Activated CD4-positive, alpha-beta T cell treated with anti-CD3 and anti-CD28 coated beads, Interleukin-2, amount 50 U/mL, for 24 hours (primary cell): ENCODE measurements at places on chromosomes 16 and 17.
A peak's percentile ranks its signal among the peaks of the same experiment; 100 is the strongest.

DNA sequence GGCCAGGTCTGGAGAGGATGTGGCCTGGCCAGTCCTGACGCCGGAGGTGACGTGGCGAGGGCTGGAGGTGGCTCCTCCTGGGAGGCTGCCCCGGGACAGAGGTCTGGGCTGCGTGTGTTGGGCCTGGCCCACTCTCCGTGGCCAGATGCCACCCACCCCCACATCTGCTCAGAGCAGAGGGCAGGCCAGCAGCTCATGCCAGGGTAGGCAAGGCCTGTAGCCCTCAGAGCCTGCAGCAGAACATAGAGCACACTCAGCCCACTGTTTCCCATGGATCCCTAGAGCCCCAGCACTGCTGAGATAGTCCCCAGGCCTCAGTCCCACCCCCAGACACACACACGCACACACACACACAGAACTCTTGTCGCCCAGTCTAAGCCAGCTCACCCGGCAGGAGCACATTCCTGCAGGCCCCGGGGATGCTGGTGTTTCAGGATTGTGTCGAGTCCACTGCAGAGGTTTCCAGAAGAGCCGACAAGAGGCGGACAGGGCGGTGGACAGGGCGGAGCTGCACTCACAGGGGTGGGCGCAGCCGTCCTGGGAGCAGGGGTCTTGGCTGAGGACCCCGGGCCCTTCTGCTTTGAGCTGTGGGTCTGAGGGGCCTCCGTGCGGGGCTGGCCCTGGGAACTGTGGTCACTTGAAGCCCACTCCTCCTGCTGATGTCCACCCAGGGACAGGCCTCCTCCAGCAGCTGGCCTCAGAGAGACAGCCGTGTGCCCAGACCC is 33.4 kb downstream of the SOX8 start:
- DNase-seq, result no peak

- no peak for DNase-seq
Measured at GRCh38 chr17:42797067-42798007, 1.2 kb downstream of the COA3 start.

- no peak for DNase-seq
Measured at GRCh38 chr16:87145181-87146176, 171.7 kb downstream of the C16orf95 start.

GRCh38 chr17:59004338-59005111 is 102.2 kb downstream of the TRIM37 start:
- DNase-seq, result peak; percentile 38

GRCh38 chr17:2292100-2292499 is 11.5 kb downstream of the SMG6 start:
- no peak for DNase-seq

DNA sequence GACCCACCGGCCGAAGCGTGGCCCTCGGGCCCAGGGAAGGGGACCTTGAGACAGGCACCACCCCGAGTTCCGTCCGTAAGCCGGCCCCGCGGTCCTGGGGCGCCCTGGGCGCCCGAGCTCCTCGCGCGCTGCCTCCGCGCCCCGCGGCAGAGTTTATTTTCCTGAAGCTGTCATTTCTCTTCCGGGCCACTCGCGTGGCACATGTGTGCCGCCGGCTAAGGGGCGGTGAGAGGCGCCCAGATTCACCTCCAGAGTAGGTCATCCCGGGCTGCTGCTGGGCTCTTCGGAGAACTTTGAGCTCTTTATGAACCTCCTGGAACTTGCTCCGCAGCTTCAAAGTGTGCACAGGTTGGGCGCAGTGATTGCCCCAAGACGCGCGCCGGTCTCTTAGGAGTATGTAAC is 489 bp downstream of the ZC3H18 start:
- peak; percentile 19 for DNase-seq
